ENCODE measurements at places on chromosomes 4 and X.

GRCh38 chr4:150160473-150160872 lies 82.2 kb downstream of the DCLK2 start:
- no peak for DNase-seq

GRCh38 chr4:142272452-142272851 lies 573.6 kb downstream of the INPP4B start:
- no peak for DNase-seq

DNA sequence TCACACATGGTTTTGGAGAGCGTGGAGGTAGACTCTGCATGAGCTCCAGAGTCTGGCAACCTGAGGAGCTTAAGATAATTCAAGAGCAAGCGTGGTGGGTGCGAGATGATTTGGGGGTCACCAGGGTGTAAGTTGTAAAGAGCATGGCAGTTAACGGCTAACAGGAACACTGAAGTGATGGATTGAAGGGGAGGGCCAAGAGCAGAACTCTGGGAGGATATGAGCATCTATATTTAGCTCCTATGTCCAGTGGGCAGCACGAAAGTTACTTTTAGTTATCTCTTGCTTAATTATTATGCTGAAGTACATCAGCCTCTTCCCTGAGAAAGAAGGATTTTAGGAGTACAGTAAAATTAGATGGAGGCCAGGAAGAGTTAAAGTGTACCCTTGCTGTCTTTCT lies 231.9 kb upstream of the HAND2 start:
- no peak for DNase-seq

DNA sequence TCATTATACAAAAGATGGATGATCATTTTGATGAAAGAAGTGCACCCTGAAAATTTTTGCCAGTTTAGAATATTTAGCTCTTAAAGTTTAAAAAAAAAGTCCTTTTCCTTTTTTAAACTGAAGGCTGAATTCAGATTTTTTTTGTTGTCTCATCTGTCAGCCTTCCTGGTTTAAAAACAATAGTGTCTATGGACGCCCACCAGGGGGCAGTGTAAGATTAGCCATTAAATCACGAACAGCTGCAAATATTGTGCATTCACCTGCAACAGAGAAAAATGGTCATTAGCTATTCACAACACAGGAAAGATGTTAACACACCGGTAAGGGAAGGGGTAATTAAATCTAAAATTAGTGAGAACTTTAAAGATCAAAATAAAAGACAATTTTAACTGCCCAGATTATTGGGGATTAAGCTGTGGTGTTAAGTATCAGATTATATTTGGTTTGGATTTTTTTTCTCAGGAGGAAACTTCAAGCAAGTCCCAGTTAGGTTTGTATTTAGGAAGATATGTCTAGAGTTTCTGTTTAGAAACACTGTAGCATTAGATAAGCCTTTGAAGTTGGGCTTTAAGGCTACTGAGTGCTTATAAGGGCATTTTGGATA lies 4.4 kb upstream of the CXorf38 start:
- DNase-seq = peak; percentile 32

DNA sequence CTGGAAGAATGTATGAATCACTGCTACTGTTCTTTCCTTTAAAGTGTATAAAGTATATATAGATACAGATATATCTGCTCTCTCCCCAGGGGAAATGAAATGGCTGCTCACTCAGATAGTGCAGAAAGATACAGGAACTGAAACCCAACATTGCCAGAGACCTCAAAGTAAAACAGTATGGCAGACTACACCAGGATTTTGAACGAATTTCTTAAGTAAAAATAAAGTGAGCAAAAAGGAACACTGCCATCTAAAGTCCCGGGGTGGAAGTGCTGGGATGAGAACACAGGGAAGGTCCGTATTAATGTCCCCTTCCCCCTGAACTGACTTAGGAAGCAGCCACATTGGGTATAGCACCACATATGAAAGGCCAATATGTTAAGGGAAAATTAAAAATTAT lies 93.4 kb downstream of the TMA16 start:
- DNase-seq = no peak

- DNase-seq = no peak
These were observed 27.8 kb downstream of the ATP11C start for GRCh38 chrX:139905051-139905450.

DNA sequence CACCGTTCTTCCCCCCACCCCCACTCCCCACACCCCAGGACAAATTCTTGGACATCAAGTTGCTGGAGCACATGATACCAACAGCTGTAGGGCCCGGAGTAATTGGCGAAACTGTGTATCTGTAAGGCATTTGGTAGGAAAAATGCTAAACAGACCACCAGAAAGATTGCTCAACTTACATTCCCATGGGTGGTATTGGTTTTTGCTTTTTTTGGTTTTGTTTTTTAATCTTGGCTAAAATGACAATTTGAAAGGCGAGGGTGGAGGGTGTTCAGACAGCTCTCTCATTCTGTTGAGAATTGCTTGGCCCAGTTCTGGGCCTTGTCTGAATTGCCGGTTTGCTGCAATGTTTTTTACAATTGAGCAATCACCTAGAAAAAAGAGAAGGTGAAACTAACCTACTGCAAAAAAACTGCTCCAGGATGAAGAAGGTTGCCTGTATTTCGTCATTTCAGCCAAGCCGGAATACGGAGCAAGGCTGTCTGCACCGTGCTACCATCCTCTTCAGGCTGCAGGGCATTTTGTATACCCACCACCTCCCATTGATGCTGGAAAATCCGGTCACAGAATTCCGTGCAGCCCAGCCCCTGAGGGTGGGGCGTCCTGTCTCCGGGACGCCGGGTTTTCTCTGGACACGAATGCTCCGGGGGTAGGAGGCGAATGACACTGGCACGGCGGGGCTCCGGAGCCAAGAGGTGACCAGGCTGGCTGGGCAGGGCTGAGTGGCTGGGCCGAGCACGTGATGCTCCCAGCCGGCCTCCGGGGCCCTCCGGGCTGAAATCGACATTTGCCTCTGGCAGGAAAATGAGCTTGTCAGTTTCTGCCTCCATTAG lies at the start of gene CLCN4:
Gene CLCN4 (plus strand): TSS at position 777 of the 833 bp plus-strand sequence. CDS start 28,058 bp downstream, outside the sequence.
- DNase-seq = no peak

DNA sequence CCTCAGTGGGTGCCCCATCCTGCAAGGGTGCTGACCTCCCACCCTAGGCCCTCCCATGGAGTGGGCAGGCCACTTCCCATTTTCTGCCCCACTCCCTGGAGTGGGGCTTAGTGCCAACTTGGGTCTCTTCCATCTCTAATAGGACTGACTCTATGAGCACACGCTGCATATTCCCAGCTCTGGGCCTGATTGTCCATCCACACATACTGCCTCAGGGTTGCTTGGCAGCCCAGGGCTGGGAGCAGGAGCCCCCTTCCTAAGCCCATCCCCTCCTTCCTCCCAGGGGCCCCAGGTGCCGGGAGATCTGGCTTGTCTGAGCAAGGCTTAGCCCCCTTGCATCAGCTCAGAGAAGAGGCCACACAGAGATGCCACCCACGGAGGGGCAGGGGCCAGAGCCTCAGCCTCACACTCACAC lies 55.1 kb downstream of the PJA1 start:
- DNase-seq = no peak

DNA sequence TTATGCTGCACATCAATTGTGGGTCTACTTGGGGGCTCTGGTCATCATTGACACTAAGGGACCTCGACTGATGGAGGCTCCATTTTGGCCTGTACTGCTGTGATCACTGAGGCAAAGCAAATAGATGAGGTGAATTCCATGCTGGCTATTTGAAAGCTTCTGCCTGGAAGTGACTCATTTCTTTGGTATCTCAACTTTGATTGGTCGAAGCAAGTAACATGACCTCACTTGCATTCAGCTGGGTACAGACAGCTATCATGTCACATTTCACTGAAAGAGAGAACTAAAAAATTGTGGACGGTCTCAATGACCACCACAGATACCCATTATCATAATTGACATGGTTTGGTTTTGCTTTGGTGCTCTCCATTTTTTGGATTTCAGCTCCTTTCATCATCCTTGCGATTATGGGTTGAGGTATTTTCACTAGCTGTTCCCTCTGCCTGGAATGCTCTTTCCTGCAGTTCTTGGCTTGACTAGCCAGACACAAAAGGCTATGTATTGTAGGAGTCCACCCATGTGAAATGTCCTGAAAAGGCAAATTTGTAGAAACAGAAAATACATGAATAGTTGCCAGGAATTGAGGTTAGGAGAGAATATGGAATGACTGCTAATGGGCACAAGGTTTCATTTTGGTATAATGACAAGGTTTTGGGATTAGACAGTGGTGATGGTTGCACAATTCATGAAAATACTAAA lies 369.2 kb upstream of the LCORL start:
- no peak for DNase-seq

GRCh38 chr4:3073158-3074077 lies 920 bp downstream of the HTT-AS start:
- no peak for DNase-seq
